ENCODE measurements at places on chromosomes 16 and 17.

DNA sequence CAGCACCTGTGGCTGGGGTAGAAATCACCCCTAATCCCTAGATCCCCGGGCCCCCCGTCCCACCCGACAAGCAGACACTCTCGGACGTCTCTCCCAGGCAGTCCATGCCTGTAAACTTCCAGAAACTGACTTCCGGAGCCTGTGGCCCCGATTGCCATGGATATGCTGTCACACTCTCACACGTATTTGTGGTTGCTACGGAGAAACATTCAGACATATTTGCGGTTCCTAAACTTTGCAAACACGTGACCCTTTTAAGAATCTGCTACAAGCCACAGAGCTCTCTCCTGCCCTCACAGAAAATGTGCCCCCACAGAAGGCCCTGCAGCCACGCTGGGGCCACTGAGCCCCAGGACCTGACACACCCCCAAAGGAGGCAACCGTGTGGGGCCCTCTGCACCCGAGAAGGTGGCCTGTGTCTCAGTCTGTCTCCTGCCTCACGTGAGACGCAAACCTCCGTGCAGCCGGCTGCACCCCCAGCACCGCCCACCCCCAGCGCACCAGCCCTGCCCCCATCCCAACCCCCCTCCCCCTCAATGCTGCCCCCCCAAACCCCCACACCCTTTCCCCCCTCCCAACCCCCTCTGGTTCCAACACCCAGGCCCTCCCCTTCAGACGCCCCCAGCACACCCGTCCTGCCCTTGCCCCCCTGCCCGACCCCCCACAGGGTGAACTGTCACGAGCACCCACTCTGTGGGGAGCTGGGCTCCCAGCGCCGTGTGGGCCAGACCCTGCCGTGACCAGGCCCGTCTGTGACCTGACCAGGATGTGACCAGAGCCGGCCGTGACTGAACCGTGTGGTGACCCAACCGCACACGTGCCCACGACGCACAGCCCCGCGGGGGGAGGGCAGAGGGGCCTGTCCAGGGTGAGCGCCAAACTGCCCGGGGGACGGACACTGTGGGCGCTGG is 66.3 kb upstream of the METRNL start:
- DNase-seq = no peak

- DNase-seq = no peak
Measured at GRCh38 chr17:45386178-45386577, 46.5 kb downstream of the ARHGAP27 start.

DNA sequence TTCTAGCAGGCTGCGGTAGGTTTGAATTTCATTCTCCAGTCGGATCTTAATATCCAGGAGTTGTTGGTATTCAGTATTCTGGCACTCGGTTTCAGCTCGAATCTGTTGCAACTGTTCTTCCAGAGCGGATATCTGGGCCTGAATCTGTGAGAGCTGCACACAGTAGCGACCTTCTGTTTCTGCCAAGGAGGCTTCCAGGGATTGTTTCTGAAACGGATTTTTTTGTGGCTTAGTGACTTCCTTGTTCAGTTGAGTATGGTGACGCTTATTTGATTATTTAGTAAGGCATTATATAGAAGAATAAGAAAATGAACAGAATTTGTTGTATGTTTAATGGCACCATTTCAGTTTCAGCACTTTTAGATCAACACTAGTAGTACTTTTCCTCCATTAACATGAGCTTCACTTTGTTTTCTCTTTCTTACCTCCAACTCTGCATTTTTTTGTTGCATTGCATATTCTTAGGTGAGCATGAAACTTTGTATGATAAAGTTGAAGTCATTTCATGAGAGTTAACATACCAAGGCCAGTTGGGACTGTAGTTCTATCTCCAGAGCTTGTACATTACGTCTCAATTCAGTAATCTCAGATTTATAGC is 2.8 kb downstream of the KRT10 start:
- no peak for DNase-seq

DNA sequence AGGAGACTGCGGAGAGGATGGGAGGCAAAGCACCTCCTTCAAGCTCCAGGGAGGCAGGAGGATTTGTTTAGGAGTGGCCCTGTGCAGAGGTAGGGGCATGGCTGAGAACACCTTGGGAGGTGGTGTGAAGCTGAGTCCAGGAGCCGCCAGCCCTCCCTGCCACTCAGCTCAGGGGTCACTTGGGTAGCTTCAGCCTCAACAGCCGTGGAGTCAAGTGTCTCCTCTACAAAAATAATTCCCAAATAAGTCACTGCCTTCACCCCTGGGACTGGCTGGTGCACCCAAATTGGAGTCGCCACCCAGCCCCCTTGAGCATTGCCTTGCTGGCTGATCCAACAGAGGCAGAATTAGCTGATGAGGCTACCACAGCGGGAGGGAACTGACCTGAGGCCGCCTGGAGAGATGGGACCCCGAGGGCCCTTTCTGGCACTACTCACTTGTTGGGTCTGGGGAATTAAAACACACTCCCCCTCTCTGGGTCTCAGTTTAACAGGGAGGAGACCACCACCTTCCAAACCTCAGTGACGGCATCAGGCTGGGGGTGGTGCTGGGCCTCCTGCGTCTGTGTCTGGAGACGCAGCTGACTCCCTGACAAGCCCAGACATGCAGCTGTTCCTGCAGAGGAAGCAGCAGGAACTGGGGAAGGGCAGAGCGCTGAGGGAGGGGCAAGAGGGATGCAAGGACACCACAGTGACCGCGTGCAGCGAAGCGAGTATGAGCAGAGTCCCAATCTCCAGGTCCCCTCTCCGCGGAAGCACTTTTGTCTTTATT is 87.9 kb upstream of the TOB1 start:
- no peak for DNase-seq

- no peak for DNase-seq
Measured at GRCh38 chr17:1787301-1787902, 25.5 kb downstream of the SERPINF1 start.
